EH (cell line): ENCODE measurements at places on chromosomes 12 and 14.
A peak's percentile ranks its signal among the peaks of the same experiment; 100 is the strongest.

- DNase-seq: peak; percentile 81
These were observed 16.5 kb downstream of the CCER1 start for GRCh38 chr12:90938451-90938850.

DNA sequence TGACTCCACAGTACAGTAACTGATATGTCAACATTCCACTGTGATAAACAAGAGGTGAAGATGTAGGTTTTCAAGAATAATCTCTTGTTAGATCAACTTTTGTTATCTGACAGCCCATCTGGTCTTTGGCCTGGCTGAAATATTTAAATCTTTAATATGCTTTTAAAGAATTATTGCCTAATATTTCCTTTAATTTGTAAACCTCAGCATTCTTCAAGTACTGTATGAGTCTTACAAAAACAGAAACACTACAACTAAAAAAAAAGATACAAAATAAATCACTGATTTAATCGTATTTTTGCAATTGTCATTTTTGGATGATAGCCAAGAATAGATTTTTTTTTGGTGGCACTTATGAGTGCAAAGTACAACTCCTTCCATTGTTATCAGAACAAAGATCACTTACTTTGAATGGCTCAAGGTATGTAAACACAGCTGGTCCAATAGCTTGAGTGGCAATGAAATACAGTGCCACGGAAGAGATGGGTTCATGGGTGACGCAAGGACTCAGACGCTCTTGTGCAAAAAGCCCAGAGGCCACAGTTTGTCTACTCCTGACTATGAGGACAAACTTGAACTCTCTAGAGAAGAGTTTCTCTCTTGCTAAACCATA lies 109.5 kb downstream of the PAX9 start:
- DNase-seq: no peak

DNA sequence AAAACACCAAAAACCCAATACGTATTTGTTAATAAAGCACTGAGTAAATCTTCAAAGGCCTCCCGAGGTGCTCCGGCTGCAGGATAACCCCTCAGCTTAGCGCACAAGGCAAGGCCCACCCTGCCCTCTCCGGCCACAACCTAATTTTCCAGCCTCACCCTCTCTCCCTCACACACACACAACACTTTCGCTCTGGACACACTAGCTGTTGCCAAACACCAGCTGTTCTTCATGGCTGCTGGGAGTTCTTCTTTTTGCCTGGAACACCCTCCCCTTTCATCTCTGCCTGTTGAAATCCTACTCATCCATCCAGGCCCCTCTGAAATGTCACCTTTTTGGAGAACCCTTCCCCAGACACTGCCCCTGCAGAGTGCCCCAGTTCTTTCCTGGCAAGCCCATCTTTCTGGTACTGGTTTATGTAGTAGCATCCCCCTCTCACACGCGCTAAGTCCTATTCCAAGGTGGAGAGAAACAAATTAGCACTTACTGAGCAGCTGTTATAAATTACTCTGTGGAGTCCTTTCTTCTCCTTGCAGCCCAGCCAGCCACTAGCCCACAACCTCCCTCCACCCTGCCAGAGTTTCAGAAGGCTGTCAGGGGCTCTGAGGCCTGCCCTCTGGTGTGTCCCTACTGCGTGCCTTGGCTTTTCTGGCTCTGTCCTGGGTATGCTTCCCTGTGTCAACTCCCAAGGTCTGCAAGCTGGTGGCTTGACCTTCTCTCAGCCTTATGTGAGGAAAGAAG lies 805 bp upstream of the CRACR2A start:
- peak; percentile 18 for DNase-seq

GRCh38 chr12:115583591-115583990 lies 693.9 kb downstream of the MED13L start:
- DNase-seq: no peak

DNA sequence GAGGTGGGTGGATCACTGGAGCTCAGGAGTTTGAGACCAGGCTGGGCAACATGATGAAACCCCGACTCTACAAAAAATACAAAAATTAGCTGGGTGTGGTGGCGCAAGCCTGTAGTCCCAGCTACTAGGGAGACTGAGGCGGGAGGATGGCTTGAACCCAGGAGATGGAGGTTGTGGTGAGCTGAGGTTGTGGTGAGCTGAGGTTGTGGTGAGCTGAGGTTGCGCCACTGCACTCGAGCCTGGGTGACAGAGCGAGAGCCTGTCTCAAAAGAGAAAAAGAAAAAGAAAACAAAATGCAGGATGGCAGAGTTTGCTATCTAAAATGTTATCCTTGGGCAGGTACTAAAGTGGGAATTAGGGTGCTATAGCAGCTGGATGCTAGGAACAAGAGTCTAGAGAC lies 10.8 kb upstream of the GPRC5A start:
- no peak for DNase-seq

DNA sequence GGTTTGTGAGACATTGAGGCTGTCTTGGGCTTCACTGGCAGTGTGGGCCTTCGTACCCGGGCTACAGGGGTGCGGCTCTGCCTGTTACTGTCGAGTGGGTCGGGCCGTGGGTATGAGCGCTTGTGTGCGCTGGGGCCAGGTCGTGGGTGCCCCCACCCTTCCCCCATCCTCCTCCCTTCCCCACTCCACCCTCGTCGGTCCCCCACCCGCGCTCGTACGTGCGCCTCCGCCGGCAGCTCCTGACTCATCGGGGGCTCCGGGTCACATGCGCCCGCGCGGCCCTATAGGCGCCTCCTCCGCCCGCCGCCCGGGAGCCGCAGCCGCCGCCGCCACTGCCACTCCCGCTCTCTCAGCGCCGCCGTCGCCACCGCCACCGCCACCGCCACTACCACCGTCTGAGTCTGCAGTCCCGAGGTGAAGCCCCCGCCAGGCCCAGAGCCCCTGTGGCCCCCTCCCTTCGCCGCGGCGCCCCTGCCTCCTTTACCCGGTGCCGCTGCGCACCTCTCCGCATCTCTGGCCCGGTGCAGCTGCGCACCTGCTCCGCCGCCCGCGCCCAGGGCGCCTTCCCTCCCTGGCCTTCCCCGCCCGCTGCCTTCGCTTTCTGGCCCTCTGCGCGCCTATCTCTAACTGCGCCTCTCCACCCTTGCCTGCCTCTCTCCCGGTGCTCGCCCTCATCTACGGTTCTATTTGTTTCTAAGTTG lies at the start of gene ENO2:
Gene ENO2 (plus strand): TSS at position 335 of the 701 bp plus-strand sequence. CDS start 1,253 bp downstream, outside the sequence.
- peak; percentile 79 for DNase-seq

- no peak for DNase-seq
These were observed 170.3 kb upstream of the LMNTD1 start for GRCh38 chr12:25723336-25723735.

DNA sequence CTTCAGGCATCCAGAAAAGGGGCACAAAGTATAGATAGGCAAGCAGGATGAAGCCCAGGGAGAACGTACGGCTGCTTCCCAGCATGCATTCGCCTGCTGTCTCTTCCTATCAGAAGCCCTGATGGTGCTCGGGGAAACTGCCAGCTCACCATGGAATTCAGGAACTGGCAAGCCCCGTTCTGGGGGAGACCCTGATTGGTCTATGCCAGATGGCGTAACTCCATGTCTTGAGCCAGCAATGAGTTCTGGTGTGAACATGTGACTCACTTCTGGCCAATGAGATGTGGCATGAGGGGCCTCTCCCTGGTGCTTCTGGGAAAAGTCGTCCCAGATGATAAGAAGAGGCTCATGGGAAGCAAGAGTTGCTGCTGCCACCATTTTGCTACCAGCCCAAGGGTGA lies 270.8 kb downstream of the BCL11B start:
- no peak for DNase-seq

DNA sequence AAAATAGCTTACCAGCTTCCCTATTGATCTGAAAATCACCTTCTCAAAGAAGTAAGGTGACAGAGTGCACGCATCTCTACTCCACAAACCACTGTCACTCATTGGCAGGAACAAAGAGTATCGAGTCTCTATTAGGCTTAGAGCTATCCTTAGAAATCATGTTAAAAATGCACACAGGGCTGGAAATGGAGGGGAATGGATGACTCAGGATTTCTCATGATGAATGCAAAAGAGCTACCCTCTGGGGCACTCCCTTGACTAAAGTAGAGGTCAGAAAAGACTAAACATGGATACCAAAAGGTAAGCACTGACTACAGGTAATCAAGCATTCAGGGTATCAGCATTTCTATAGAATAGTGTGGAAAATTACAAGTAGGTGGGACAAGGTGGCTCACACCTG lies 96.1 kb upstream of the ANO4 start:
- no peak for DNase-seq

- DNase-seq: no peak
These were observed 114.0 kb downstream of the MSRB3 start for GRCh38 chr12:65392491-65392890.

- DNase-seq: peak; percentile 23
These were observed 10.2 kb upstream of the HMGA2 start for GRCh38 chr12:65814038-65814437.

GRCh38 chr14:102516531-102517391 lies 7.2 kb upstream of the ANKRD9 start:
- peak; percentile 31 for DNase-seq

- DNase-seq: no peak
These were observed 375.1 kb downstream of the BMP4 start for GRCh38 chr14:53581504-53581903.

GRCh38 chr12:75603475-75603874 lies 92.1 kb upstream of the KRR1 start:
- DNase-seq: peak; percentile 55

DNA sequence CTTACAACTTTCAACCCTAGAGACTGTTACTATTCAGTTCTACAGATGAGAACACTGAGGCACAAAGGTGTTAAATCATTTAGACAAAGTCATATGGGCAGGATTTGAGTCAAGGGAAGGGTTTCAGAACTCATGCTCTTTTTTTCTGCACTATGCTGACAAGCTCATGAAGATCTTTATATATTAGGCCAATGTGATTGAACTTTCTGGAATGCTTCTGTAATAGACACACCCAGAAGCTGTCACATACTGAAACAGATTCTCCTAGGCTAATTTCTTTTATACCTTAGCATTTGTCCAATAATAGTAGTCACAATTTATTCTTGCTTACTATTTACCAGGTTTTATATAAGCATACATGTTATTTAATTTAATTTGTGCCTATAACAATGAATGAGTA lies 164.0 kb downstream of the ALG10B start:
- DNase-seq: no peak

DNA sequence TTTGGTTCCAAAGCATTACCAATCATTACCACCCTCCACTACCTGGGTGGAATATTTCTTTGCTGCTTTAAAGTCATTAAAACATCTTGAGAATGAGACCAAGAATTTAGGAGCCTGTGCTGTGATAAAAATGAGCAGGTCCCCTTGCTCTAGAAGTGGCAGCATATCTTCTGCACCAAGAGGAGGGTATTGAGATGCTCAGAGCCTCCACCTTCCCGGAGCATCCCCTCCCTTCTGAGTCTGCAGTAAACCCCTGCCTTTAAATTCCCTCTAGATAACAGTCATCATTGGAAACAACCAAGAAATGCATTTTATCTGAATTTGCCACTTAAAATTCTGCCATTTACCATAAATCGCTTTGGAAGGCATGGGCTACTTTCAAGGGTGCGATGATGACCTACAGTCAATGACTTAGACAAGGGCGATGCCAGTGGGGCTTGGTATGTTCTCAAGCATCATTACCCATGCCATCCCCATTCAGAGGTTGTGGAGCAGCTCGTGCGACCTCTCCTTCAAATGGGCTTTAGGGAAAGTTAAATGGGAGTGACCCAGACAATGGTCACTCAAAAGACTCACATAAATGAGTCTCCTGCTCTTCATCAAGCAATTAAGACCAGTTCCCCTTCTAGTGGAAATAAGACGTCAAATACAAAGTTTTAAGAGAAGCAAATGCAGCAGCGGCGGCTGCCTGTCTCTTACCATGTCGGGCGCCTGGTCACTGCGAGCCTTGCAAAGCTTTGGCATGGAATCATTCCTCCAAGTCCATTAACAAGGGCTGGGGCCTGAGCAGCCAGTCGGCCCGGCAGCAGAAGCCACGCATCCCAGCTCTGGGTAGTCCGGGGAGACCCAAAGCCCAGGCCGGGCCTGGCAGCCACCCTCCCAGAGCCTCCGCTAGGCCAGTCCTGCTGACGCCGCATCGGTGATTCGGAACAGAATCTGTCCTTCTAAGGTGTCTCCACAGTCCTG lies 334.5 kb downstream of the TMEM121 start:
- no peak for DNase-seq

- DNase-seq: no peak
These were observed 32.2 kb downstream of the BRAP start for GRCh38 chr12:111653596-111653995.

GRCh38 chr14:106564058-106564643 lies 1037.8 kb downstream of the TMEM121 start:
- no peak for DNase-seq

DNA sequence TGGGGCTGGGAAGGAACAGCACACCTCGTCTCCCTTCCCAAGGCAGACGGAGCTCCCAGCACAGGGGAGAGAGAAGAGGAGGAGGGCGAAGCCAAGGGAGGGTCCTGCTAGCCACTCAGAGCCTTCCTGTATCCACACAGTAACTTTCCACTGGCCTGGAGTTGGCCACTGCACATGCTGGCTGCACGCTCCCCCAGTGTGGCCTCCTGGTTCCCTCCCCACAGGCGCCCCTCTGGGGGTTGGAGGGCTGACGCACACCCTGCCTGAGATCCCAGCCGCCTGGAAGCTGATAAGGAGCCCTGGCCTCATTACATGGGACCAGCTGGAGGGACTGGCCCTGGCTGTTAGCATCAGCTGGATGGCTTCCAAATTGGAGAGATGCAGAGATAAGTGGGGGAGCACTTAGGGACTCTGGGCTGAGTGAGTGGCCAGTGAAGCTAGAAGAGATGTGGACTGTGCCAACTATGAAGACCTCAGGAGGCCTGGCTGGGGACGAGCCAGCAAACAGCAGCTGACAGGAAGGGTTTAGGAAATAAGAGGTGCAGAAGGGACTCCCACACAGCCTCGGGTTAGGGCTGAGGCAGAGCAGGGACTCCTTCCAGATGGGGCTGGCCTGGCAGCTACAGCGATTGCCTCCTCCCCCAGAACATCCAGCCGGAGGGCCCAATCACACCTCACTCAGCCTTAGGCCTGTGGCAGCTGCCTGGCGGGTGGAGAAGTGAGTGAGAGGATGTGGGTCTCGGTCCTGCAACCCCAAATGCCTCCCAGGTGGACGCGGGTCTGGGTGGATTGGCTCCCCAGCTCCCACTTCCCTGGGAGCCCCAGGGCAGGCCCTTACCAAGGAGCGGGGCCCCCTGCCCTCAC lies 26.3 kb upstream of the BCDIN3D start:
- DNase-seq: peak; percentile 99

- no peak for DNase-seq
These were observed 67.1 kb downstream of the BLTP3B start for GRCh38 chr12:100075598-100075997.

- DNase-seq: peak; percentile 88
These were observed at the start of gene MEG3 for GRCh38 chr14:100825713-100826331. TSS of gene MEG3 (plus strand) at chr14:100826118.

DNA sequence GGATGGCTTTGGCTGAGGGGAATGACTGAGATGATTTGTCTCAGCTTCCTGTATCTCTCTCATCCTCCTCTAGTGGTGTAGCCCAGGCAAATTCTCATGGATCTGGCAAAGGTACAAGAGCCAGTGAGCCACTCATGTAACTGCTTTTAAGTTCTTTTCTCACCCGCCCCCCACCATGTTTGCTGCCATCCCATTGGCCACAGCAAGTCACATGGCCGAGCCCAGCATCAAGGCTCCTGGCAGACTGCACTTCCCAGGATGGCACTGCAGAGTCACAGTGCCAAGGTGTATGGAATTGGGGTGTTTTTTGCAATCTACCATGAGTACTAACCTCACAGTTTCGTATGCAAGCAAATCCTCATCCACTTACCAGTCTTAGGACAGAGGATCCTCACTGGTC lies 50.9 kb downstream of the CHST11 start:
- DNase-seq: peak; percentile 16

- peak; percentile 67 for DNase-seq
These were observed 241.4 kb downstream of the PHLDA1 start for GRCh38 chr12:75790219-75790618.

GRCh38 chr12:86148071-86148470 lies 108.1 kb downstream of the MGAT4C start:
- DNase-seq: no peak

GRCh38 chr12:88793096-88793495 lies 212.8 kb upstream of the KITLG start:
- DNase-seq: peak; percentile 78
